ENCODE measurements at places on chromosomes 5 and 9.

GRCh38 chr9:127878652-127879390, 1.3 kb upstream of the AK1 start:
- no peak for DNase-seq

GRCh38 chr9:129245276-129245675, 67.2 kb upstream of the IER5L start:
- DNase-seq, result no peak

GRCh38 chr9:16196206-16196605, 643.4 kb downstream of the CCDC171 start:
- DNase-seq, result no peak

DNA sequence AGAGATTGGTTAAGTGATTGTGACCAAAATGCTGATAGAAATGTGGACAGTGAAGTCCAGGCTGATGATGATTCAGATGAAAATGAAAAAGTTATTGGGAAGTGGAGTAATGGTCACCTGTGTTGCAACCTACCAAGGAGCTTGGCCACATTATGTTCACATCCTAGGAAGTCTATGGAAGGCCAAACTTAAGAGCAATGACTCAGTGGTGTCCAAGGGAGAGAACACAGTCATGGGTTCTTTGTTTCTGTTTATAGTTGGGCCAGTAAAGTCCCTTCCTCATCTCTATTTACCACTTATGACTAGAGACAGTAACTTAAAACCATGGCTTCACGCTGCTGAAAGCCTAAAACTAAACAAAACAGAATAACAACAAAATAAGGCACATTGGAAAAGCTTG, 555.3 kb upstream of the DAB2 start:
- DNase-seq, result no peak

- DNase-seq, result no peak
These were observed 57.1 kb downstream of the RETREG1 start for GRCh38 chr5:16559702-16560101.

DNA sequence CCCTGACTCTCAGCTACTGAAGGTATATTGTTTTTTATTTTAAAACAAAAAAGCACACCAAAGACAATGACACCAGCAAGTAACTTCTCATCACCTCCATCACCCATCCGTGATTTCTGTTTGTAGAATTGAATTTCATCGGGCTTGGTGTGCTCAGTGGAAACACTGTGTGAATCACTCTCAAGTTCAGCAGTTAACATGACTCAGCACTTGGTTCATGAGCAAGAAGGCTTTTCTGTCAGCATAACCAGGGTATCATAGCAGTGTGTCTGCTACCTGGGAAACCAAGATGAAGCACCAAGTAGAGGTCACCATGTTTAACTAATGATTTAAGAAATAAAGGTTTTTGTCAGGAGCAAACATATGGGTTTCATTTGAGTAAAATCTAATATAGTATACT, 123.7 kb downstream of the INSYN2B start:
- DNase-seq, result peak; percentile 66

DNA sequence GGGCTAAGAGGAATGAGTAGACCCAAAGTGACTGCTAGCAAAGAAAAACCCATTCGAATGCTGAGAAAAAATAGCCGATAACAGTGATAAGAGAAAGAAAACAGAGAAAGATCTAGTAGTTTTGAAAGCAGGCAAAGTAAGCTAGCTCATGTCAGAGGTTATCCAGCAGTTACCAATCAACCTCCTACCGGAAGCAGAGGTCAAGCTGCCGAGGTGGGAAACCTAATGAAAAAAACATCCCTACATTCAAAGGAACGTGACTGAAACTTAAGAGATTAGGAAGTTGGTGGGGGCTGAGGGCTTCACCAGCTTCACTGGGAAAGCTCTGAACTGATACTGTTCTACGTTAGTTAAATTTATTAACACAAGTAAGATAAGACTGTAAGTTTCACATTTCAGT, 32.6 kb downstream of the SSBP2 start:
- no peak for DNase-seq

DNA sequence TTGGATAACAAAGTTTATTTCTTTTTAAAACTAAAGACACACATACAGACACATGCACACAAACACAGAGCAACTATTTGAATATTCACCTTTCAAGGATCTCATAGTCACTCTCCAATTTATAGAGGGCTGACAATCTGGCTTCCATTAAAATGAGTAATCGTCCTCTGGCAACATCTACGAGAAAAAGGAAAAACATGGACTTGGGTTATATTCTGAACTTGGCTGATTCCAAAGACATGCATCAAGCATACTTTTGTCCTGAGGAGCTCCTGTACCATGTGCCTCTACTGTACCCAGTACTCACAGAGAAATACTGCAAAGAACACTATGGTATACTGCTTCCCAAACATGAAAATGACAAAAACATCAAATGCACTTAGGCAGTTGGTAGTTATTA, 15.4 kb downstream of the IARS1 start:
- peak; percentile 44 for DNase-seq
